NCI-H524 treated with DMSO at 0.1 percent for 48 hours (cell line): ENCODE measurements at places on chromosomes 7 and 10.

- DNase-seq, result no peak
Observed at GRCh38 chr7:114431189-114431588, 16.6 kb downstream of the FOXP2 start.

- DNase-seq, result no peak
Observed at GRCh38 chr10:119104654-119105015, 722 bp downstream of the DENND10 start.

GRCh38 chr7:47277321-47277781, 304.6 kb downstream of the TNS3 start:
- no peak for DNase-seq

DNA sequence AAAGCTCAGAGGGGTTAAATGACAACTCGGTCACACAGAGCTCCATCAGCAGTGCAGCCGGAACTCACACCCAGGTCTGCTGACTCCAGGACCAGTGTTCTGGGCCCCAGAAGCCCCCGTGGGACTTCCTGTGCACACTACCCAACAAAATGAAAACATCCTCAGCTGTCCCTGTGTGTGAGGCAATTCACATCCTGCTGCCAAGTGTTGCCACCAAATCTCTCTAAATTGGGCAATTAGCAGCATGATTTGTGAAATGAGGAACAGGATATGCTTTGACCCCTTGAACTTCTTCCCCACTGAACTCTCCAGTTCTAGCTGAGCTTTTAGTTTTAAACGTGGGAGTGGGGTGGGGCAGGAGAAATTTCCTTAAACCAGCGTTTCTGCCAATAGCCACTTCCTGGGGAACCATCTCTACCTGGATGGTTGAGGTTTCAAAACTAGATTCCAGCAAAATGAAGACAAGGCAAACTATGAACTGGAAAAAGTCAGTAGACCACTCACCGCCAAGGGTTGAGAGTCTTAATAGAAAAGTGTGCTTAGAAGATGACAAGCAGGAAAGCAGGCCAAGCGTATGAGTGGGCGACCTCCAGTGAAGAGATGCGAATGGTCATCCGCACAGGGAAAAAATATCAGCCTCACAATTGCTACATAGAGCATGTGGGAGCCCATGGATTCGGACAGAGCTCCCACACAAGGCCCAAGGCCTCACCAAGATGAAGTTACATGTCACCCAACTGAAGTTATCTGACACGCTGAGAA, 51.9 kb upstream of the CHST15 start:
- DNase-seq, result no peak

GRCh38 chr10:123160311-123160980, 6.2 kb downstream of the BUB3 start:
- DNase-seq, result no peak
